ENCODE measurements at places on chromosomes 13 and 19. TPM values are rescaled to one million over a fixed set of nuclear protein-coding genes. Genes with fewer than 3 reads are reported as not detected.

CGB7 gene
- not detected for total RNA-seq

RASIP1 gene
- total RNA-seq: 11.1 TPM

ALKBH7 gene
- 78.9 TPM for total RNA-seq

FLT3 gene
- total RNA-seq: 2.0 TPM

GJB6 gene
- total RNA-seq: not detected

CDX2 gene
- total RNA-seq: not detected

SIGLEC7 gene
- 0.57 TPM for total RNA-seq

TMEM205 gene
- total RNA-seq: 164 TPM
